CD4-positive, alpha-beta T cell treated with Interleukin-1 beta for 1 hour (primary cell): ENCODE measurements at places on chromosomes 12 and 14.

GRCh38 chr12:87336814-87337336, 692.3 kb downstream of the C12orf50 start:
- DNase-seq, result no peak

GRCh38 chr12:67618303-67618702, 30.2 kb upstream of the DYRK2 start:
- no peak for DNase-seq

DNA sequence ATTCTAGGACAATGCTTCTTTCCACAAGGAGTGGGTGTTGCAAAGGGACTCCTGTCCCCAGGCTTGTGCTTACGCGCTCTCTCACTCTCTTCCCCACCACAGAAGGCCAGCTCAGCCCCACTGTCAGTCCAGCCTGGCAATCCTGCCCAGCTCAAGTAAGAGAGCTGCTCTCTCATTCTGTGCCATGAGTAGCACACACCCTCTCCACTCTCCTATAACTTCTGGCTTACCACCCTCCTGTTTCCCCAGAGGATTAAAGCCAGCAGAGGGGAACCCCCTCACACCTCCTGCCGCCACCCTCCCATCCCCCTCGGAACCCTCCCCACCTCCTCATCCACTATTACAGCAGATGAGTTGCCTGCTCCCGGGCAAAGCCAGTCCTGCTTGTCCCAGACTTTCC, 17.1 kb downstream of the NCKAP5L start:
- DNase-seq, result no peak

DNA sequence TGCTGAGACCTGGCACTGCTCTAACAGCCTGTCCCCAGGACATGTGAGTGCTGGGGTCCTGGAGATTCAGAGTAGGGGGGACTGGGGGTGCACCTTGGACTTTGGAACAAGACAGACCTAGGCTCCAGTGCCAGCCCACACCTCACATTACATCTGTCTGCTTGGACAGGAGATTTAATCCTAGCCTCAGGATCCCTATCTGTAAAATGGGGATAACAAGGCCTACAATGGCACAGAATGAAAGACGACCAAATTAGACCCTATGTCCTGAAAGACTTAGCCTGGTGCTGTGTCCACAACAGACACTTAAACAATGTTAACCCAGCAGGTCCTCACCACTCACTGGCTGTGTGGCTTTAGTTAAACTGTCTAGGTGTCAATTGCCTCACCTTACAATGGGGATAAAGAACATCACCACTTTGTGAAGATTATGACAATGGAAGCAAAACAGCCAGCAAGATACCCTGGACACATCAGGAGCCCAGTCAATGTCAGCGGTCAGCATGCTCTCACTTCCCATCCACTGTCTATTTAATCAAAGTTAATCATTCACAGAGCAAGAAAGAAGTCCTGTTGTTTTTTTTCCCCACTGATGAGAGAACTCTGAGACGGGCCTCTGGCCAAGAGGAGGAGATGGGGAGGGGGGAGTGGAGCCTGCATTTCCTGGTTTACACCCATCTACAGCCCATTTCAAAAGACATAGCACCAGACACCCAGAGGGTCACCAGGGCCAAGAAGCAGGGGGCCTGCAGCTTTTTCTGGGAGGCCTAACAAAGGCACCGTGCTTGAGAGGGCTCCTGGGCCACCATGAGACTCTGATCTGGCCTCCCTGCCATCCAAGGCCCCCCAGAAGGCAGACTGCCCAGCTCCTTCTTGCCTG, 40.6 kb downstream of the ACTN1 start:
- DNase-seq, result no peak

- no peak for DNase-seq
Observed at GRCh38 chr12:19169222-19169621, 39.7 kb downstream of the PLEKHA5 start.

GRCh38 chr12:102876883-102877282, 40.2 kb downstream of the PAH start:
- no peak for DNase-seq
